ENCODE measurements at places on chromosomes 1 and 21.

GRCh38 chr1:170436928-170437327 is 95.0 kb upstream of the GORAB start:
- DNase-seq = no peak

DNA sequence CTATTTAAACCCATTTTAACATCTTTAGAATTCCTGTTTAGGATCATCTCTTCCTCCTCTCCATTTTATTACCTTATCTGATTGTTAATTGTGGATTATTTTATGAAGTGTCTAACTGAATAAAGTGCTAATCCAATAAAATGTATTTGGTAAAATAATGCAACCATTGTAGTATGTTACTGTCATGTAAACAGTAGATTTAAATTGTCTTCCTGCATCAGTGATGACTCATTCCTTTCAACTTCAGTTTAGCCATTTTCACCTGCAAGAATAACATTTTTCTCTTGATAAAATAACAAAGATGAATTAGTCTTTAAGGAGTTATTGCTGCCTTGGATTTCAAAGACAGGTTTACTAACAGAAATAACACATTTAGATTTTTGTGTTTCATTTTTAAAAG is 5.4 kb downstream of the PPP2R5A start:
- no peak for DNase-seq

- DNase-seq = no peak
These were observed 196.3 kb upstream of the NFIA start for GRCh38 chr1:60886090-60886489.

DNA sequence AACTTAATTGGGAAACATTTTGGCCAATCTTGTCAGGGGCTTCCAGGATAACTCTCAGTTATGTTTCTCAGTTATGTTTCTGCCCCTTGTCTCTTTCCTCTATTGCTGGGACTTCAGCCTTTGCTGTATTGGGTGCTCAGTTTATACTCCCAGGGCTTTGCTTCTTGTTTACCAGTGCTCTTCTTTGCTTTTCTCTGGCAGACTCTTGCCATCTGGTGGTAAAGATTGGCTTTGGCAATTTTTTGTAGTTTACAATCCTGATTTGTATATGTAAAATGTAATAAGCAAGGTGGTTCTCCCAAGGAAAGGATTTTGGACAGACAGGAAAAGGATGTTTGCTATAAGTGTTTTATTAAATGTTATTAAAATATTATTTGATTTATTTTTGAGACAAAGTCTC is 37.9 kb downstream of the FABP3 start:
- peak; percentile 50 for DNase-seq

DNA sequence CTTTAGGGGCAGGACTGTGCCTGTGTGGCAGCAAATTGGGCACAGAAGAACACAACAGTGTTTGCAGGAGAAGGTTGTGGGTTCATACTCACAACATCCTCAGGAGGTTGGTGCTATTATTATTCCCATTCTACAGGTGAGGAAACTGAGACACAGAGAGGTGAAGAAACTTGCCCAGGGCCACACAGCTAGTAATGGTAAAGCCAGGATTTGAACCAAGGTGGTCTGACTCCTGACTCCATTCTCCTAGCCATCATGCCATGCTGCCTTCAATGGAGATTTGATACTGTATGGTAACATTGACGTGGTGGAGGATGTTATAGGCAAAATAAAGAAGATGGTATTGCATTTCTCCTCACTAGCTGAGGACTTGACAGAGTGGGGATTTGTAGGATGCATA is 334.2 kb downstream of the RPS6KC1 start:
- no peak for DNase-seq

GRCh38 chr1:190177555-190177954 is 300.1 kb downstream of the BRINP3 start:
- DNase-seq = no peak

DNA sequence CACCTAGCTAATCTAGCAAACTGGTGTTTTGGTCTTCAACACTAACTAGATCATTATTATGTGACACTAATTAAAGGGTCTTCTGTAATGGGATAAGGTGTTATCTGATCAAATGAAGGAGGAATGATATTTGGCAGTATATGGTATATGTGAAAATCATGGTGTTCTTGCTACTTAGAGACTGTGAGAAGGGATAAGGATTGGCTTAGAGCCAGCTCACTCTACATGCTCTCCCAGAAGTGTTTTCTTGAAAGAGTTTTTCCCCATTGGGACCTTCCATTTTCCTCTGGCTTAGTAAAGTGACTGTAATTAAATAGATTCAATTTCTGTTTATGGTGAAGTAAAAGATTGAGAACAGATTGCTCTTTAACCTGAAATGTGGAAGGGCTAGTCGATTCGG is 71.2 kb upstream of the RGL1 start:
- no peak for DNase-seq

GRCh38 chr1:192654591-192655251 is 18.8 kb downstream of the RGS13 start:
- DNase-seq = no peak

- DNase-seq = no peak
These were observed 15.0 kb downstream of the CELSR2 start for GRCh38 chr1:109264379-109264755.

DNA sequence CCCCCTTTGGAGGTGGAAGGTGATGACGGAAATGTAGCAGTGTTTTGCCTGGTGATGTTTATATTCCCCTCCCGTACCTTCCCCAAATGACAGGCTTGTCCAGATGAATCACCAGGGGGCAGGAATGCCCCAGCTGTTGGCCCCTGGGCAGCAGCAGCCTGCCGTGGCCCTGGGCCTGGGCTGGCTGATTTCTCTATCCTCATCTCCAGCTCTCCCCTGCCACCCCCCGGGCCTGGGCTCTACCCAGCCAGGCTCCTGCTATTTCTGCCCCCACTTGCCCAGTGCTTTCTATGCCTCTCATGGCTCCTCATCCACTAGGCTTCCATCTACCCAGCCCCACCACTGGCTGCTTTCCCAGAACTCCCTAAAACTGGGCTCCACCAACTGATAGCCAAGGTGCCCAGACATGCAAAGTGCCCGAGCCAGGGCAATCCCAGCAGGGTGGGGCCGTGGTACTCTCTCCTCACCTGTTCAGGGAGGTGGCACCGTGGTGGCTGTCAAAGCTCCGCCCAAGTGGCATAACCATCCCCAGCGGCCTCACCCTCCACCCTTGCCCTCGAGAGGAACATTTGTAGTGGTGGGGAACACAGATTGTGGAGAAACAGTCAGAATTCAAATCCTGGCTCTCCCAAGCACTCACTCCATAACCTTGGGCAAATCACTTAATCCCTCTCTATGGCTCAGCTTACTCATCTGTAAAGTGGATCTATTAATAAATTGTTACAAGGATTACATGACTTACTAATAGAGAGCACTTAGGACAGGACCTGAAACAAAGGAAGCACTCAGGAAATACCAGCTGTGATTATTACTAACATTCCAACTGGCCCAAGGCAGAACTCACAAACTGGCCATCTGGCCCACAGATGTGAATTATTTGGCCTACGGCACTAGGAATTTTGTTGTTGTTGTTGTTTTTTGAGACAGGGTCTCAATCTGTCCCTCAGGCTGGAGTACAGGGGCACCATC is 12.8 kb upstream of the ECE1 start:
- DNase-seq = no peak

DNA sequence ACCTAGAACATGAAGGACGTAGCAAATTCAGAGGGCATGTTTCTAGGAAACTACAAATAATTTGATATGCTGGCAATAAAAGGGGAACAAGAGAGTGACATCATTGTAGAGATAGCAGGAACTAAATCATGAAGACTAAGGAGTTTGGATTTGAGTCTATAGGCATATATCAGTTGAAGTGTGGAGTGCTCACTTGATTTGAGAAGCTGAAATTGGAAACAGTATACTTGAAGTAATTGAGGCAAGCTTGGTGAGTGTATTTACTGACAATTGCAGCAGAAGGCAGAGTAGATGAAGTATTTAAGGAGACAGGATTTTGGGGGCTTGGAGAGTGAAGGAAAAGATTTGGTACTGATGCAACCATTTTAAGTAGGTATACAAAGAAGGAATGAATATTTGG is 6.4 kb upstream of the TMCO2 start:
- no peak for DNase-seq

DNA sequence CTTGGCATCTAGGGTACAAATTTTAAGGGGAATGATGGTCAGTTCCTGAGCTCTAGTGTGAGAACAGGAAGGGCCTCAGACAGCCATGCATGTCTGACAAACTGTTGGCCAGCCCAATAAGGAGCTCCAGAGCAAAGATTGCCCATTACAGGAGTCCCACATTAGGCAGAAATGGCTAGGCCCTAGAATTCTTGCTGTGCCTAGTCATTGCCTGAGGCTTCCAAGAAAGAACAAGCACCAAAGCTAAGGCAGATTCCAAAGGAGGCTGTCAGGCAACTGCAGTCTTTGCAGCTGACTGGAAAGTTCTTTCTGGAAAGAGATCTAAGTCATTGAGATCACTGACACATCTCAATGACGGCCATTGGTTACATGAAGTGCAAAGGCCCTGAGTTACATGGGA is 3.9 kb upstream of the STIL start:
- DNase-seq = no peak

DNA sequence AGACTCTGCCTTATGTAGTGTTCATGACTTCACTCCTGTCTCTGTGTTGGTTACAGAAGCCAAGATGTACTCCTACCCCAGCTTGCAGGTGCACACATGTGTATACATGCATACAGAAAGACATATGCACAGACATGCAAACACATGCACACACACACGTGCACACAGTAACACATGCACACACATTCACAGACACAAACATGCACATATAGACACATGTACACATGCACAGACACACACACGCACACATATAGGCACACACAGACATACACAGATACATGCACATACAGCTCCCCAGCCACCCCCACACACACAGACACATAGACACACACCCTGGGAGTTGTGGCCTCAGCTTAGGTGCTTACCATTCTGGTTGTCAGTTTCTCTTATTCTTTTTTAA is 362.6 kb upstream of the C1orf174 start:
- DNase-seq = no peak

GRCh38 chr1:172719066-172719627 is 60.2 kb downstream of the FASLG start:
- DNase-seq = no peak

DNA sequence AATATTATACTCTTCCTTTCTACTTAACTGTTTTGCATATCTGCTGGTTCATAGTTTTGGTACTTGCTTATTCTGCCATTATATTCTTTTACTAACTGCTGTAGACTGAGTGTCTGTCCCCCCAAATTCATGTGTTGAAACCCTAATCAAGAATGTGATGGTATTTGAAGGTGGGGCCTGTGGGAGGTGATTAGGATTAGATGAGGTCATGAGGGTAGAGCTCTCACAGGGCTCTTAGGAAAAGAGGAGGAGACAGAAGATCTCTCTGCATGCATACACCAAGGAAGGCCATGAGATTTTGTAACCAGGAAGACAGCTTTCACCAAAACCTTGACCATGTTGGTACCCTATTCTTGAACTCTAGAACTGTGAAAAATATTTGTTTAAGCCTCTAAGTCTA is 354.1 kb upstream of the B3GALT2 start:
- DNase-seq = no peak

DNA sequence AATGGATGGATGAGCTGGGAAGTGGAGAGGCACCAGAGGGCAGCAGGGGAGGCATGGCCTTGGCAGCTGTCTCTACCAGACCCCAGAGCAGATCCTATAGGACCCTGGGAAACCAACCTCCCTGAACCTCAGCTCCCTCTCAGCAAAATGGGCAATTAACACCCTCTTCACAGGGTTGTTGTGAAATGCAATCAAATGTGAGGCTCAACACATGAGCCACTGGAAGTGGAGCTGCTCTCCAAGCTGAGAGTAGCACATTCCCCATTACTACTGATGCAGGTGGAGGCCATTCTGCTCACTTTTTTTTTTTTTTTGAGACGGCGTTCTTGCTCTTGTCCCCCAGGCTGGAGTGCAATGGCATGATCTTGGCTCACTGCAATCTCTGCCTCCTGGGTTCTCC is 6.5 kb upstream of the SYNC start:
- DNase-seq = no peak

DNA sequence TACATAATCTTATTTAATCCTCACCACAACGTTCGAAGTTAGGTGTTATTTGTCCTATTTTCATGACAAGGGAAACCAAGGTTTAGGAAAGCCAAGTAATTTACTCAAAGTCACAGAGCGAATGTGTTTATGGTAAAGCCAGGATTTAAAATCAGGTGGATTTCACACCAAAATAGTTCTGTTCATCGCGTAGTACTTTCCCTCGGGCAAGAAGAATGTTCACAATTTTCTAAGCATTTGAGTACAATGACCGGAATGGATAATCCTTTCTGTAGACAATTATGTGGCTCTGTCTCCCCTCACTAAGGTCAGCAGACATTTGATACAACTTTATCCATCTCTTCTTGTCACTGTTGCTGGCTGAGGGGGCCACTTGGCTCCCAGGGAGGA is 204.2 kb downstream of the ST6GALNAC3 start:
- DNase-seq = no peak
